Left kidney (tissue), 8 donors: ENCODE measurements at places on chromosomes 13 and 19.
A peak's percentile ranks its signal among the peaks of the same experiment; 100 is the strongest.

- no peak for DNase-seq
Measured at GRCh38 chr19:31282346-31282745, 66.9 kb downstream of the TSHZ3 start.

GRCh38 chr13:20161275-20161950, 561 bp upstream of the GJA3 start:
- DNase-seq, result no peak

DNA sequence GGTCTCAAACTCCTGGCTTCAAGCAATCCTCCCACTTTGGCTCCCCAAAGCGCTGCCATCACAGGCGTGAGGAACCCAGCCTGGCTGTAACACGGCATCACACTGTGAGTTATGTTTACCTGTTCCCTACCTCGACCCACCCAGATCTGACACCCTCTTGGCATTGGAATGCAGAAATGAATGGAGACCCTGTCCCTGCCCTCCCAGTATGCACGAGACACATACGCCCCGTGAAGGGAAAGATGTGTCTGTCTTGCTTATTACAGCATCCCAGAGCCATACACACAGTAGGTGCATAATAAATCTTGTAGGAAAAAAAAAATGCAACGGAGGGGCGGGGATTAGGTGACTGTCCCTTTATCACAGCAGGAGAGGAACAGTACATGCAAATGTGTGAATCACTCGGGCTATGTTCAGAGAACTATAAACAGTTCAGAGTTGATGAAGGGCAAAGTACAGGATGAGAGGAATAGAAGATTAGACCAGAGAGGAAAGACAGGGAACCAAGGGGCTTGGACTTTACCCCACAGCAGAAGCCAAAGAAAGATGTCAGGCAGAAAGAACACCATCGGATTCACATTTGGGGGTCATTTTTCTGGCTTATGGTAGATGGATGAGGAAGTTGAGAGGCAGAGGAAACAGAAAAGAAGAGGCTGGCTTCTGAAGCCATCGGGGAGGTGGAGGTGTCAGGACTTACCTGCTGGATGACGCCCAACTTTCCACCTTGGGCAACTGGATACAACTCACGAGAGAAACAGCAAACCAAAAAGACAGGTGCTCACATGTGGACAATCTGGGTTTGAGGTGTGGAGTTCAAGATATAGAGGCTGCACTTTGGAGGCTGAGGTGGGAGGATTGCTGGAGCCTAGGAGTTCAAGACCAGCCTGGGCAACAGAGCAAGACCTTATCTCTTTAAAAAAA, 94.3 kb downstream of the INSR start:
- DNase-seq, result no peak

DNA sequence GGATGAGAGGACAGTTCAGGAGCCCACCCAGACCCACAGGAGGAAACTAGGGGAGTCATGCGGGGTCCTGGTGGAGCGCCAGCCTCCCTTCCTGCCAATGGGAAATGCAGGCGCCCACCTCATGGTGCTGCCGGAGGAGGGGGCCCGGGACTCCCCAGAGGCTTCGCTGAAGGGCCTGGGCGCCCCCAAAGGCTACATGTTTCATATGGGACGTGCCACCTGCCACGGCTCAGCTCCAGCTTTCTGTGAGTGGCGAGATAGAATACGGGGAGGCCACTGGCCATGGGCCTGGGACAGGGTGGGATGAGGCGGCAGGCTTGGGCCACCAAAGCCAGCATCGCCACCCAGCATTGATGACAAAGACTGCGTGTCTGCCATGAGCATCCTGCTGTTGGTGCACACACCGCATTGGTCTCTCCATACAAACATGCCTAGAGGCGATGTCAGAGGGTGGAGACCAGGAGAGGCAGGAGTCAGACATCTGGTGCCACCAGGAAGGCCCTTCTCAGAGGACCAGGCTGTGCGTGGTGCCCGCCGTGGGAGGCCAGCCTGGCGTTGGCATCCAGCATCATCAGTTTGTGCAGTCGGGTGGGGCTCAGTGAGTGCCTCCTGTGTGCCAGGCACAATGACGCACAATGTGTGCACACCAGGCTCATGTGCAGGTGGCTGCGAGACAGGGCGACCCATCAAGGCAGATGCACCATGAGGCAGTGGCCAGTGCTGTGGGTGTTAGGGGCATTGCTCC, 1.2 kb upstream of the F10 start:
- no peak for DNase-seq

DNA sequence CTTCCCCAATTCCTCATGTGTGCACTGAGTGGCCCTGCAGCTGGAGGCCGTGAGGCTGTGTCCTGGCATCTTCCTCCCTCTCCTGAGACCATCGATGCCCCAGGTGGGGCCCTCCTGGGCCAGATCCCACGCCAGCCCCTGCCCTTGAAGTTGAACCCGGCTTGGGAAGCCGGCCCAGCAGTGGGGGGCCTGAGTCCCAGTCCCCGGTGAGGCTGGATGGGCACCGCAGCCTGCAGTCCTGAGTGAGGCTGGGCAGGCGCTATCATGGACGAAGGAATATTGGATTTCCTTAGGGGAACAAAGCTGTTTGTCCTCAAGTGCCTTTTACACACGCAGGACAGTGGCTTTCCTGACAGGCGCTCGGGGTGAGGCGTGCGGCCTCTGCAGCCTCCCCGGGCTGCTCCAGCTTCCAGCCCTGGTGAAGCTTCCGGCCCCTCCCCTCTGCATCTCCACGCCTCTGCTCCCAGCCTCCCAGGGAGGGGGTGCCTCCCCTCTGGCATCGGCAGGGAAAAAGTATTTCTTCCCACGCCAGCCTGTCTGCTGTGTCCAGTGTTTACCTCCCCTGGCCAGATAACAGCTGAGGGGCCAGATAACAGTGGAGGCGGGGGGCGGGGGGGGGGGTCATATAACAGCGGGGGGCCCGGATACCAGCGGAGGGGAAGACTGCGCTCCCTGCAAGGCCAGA, 159.5 kb downstream of the KDM4B start:
- DNase-seq, result peak; percentile 64
